CD4-positive, alpha-beta T cell treated with Interleukin-15 for 1 hour (primary cell): ENCODE measurements at places on chromosomes 3 and 15.
A peak's percentile ranks its signal among the peaks of the same experiment; 100 is the strongest.

DNA sequence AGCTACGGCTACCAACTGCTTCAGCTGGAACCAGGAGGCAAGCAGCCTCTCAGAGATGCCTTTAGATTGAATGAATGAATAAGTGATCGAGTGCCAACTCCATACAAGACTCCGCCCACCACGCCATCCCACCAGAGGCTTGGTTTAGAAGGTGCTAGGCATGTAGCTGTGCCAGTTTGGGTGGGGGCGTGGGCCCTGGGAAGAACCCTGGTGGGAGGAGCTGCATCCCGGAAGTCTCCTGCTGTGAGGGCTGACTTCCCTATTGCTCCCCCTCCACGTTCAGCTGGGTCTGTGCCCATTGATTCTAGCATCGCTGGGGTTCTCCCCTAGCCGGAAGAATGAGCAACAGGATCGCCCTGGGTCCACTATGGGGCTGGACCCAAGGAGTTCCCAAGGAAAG is 20.9 kb downstream of the LINGO1 start:
- DNase-seq, result no peak

DNA sequence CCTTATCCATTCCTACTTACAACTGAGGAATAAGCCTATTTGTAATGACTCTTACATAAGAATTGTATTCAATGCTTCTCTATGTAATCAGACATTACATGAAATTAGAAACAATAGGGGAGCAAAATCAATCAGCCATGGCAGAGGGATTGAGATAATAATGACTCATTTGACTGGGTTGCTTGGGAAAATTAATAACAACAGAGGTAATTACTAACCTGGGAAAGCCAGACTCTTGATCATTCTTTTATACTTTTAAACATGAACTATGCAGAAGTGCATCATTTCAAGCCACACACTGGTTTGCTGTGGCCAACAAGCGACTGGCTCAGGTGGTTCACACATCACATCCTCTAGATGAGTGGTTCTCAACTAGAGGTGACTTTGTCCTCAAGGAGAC is 126.3 kb upstream of the CRBN start:
- no peak for DNase-seq

- no peak for DNase-seq
Observed at GRCh38 chr3:192597506-192597905, 129.8 kb downstream of the FGF12 start.

GRCh38 chr3:175357758-175358157 is 498.6 kb downstream of the NAALADL2 start:
- DNase-seq, result no peak

GRCh38 chr15:40150163-40150925 is 10.5 kb upstream of the BUB1B start:
- DNase-seq, result peak; percentile 20

DNA sequence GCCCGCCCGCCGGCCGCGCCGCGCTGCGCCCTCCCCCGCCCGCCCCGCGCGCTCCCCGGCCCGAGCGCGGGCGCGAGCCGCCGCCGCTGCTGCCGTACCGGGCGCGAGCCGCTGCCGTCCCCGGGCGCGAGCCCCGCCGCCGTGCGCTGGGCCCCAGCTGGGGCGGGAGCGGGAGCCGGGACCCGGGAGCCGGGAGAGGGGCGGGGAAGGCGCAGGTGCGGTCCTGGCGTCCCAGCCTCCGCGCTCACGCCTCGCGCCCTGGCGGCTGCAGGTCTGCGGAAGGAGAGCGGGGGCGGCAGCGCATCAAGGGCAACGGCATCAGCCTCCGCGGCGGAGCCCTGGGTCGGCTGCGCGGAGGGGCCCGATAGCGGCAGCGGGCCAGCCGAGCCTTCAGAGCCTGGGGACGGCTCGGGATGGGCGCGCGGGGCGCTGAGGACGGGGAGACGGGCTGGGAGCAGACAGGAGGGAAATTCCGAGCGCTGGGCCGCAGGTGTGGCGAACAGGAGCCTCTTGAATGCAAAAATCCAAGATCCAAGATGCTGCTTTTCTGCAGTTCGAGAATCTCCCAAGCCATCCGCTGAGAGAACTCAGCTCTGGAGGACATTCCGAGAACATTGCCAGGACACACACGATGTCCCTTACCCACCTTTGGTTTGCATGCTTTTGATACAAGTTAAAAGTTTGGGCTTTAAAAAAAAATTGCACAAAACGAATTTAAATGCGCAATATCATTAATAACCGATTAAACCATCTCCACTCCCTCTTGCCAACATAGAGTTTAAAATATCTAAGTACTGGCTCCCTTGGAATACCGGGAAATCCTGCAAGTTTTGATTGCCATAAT is 251.1 kb downstream of the TJP1 start:
- DNase-seq, result no peak

DNA sequence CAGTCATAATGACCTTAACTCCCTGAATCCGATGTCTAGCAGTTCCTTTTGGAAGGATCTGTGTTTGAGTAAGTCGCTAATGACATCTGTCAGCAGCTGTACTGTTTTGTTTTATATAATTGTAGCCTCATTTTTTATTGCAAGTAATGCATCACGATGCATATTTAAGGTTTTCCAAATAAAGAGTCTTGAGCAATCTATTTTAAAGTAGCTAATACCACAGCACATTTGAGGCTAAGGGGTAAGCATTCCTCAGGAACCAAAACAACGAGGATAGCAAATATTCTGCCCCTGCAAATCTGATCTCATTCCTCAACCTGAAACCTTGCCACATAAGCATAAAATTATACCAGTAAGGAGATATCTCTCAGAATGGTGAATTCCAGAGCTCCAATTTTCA is 98.7 kb downstream of the TBC1D5 start:
- DNase-seq, result no peak

GRCh38 chr15:78067328-78068228 is 9.9 kb downstream of the TBC1D2B start:
- no peak for DNase-seq

DNA sequence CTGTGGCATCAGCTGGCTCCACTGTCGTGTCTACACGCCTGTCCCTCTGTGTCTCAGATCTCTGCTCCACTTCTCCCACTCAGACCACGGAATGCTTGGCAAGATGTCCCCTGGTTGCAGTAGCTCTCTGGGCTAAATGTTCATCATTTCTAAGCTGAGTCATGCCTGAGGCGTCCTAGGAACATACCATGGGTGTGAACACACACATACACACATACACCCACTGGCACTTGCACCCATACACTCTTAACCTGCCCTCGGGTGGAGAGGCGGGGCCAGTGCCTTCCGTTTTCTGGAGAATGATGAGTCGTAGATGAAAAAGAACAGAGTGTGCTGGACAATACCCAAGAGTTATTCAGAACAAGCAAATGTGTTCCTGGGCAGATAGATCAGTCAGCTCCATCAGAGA is 72.4 kb downstream of the SENP2 start:
- DNase-seq, result no peak

DNA sequence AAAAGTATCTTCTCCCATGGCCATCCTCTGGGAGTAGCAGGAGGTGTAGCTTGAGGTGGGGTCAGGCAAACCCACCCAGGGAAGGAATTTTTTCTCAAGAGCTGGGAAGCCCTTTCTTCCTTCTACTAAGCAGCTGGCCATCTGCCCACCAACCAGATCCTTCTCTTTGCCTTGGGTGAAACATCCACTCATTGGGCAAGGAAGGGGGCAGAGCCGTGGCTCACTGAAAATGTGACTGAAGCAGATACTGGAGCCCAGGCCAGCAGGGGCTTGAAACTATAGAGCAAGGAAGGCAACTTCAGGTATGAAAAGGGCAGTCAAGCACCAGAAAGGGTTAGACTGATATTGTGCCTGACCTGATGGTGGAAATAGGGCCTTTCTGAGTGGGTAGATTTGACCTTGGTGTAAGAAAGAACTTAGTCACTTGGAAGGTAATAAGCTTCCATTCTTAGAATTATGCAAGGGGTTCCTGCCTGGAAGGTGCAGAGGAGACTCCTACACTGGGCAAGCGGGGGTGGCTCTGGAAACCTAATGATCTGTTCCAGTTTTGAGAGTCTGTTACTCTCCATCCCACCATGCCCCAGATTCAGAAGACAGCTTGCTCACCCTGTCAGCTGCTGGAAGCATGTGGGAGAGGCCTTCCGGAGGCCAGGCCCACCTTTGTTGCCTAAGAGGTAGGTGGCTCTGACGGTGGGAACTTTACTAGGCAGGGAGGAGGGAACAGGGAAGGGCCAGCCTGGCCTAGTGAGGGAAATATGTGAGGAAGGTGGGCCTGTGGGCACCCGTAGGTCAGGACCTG is 22.0 kb upstream of the PLA2G4E start:
- DNase-seq, result no peak

GRCh38 chr3:102361101-102361500 is 73.7 kb upstream of the ZPLD1 start:
- DNase-seq, result no peak

DNA sequence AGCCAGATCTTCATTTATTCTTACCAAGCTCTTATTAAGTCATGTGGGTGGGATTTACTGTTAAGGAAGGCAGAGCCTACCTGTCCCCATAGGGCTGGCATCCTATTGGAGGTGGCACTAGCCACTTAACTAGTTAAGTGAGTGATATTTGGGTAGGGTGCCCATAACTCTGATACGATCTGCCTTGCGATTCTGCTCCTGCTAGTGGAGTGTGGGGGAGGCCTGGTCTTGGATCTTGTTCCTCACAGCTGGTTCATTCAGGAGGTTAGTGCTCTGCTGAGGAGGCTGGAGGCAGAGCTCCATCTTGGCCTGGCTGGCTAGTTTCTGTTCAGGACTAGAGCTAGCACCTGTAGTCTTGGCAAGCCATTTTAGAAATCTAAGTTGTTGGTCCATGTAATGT is 9.3 kb downstream of the BAHD1 start:
- no peak for DNase-seq

GRCh38 chr3:149366941-149367840 is 10.3 kb downstream of the TM4SF1 start:
- no peak for DNase-seq

DNA sequence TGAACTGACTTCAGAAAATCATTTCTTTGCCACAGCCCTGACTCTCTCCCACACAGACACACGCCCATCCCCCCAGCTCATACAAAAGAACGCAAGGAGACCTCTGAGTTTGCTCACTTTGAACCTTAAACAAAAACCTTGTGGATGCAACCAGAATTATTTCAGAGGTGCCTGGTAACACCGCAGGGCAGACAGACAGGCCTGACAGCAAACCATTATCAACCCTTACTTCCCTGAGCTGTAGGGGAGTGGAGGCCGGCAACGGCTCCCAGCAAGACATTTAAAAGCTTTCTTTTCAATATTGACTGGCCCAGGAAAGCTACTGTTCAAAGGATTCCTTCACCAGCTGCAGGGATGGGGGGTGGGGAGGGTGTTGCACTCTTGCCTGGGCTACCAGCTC is 2.0 kb upstream of the EFCC1 start:
- DNase-seq, result no peak

DNA sequence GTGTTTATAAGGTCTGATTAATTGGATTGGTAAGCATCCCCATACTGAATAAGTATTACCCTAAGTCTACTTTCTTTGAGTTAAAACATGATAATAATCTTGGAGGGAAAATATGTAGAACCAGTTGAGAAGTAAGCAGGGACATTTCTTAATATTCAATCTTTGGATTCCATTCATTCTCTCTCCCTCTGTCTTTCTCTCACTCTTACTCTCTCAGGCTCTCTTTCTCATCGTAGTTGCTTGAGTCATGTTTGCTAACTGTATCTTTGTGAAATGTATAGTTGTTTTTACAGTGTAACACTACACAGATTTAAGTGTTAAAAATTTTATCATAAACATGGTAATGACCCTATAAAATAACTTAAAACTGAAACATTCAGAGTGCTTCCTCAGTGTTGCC is 163.8 kb downstream of the RSRC1 start:
- DNase-seq, result no peak
